NCI-H1105 (cell line): ENCODE measurements at places on chromosomes 12 and 14.

GRCh38 chr12:132588821-132589669, 21.3 kb downstream of the LRCOL1 start:
- DNase-seq: no peak

DNA sequence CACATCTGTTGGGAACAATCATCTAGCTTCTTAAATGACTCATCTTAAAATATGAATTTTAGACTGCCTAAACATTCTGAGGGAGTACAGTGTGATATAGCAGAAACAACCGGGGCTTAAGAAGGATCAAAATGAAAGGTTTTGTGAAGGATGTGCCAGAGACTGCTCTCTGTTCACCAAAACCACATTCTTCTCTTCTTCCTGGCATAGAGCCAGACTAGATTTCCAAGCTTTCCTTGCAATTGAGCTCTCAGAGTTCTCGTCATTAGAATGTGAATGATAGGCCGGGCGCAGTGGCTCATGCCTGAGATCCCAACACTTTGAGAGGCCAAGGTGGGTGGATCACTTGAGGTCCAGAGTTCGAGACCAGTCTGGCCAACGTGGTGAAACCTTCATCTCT, 94.5 kb downstream of the LRRIQ1 start:
- DNase-seq: no peak

DNA sequence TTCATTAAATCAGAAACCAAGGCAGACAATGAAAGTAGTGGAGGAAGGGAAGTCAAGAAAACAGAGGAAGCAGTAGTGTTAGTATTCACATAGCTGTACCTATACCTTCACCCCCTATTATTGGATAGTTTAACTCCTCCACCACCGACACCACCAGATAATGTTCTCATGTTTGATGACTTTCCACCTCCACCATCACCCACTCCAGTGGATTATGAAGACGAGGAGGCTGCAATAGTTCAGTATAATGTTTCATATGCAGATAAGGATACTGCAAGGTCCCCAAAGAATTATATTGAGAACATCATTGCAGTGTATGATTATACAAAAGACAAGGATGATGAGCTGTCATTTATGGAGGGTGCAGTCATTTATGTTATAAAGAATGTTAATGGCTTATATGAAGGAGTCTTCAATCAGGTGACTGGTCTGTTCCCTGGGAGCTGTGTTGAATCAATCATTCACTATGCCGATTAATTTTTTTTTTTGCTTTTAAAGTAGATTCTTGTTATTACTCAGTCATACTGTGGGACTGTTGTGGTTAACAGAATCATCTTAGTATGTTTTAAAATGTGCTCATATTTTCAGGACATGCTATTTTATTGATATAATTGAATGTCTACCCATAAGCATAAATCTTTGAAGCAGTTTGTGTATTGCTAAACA, 32.2 kb upstream of the KTN1 start:
- DNase-seq: no peak

GRCh38 chr12:124884587-124885438, 21.1 kb upstream of the SCARB1 start:
- DNase-seq: no peak

GRCh38 chr12:79151956-79152355, 287.4 kb downstream of the SYT1 start:
- DNase-seq: no peak

GRCh38 chr14:23160924-23161522, 22.4 kb downstream of the SLC7A8 start:
- no peak for DNase-seq

DNA sequence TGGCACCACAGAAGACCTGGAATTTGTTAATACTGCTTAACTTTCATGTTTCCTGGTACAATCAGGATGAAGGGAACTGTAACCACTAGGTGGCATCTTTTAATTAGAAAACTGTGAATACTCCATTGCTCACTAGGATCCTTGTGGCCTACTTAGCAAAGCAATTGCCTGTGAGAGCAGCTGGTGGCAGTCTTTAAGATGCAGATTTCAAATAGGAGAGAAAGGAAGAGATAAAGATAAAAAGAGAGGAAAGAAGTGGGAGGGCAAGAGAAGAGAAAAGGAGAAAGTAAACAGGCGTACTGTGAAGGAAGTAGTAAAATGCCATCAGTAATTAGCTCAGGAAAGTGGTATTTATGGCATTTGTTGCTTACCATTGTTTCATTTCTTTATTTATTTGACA, 114.5 kb downstream of the RAD51B start:
- peak; percentile 70 for DNase-seq

- DNase-seq: no peak
Observed at GRCh38 chr14:79057333-79057732, 887.2 kb downstream of the NRXN3 start.

GRCh38 chr14:63981569-63981968, 128.8 kb downstream of the SYNE2 start:
- DNase-seq: no peak

DNA sequence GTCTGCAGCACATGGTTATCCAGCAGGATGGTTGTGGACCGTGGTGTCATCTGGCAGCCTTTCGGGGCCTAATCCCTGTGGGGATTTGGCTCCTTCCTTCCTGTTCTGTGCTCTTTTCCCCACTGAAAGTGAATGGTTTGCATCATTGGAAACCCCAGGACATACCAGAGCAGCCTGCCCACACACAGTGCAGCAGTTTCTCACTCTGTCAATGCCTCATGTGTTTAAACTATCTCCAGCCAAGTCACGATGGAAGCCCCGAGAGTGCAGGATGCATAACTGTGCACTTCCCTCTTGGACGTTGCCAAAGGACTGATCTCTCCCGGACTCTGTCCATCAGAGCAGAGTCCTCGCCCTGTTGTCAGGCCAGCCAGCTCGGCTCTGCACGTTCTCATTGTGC, 29.0 kb upstream of the AMN start:
- no peak for DNase-seq

DNA sequence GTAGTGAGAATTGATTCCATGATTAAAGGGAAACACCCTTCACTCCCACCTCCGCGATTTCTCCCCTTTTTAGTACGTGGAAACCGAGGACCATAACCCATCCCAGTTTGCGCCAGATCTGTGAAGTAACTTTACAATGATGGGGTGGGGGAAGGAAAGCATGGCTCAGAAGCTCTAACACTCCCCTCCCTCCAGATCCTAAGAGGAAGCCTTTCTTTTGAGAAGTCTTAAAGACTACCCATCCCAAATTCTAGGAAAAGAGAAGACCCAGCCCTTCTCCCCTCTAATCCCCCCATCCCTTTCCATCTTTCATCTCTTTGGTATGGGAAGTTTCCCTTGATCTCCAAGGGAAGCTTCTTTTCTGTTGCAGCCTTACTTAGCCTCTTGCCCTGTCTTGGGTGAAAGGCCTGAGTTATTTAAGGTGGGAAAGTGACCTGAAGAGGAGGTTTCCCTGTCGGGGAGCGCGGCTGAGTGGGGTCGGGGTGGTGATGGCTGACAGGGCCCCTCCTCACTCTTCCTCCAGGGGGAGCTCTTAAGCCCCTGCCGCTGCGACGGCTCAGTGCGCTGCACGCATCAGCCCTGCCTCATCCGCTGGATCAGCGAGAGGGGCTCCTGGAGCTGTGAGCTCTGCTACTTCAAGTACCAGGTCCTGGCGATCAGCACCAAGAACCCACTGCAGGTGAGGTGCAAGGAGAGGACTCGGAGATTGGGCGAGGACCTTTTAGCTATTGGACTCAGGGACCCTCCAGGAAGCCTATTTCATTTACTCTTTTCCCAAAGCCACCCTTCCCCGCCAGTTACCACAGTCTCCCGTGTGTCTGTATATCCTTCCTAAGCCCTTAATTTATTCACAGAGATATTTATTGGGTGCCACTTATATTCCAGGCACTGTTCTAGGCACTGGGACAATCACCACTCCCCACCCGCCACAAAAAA, 1.8 kb downstream of the MARCHF9 start:
- DNase-seq: no peak

DNA sequence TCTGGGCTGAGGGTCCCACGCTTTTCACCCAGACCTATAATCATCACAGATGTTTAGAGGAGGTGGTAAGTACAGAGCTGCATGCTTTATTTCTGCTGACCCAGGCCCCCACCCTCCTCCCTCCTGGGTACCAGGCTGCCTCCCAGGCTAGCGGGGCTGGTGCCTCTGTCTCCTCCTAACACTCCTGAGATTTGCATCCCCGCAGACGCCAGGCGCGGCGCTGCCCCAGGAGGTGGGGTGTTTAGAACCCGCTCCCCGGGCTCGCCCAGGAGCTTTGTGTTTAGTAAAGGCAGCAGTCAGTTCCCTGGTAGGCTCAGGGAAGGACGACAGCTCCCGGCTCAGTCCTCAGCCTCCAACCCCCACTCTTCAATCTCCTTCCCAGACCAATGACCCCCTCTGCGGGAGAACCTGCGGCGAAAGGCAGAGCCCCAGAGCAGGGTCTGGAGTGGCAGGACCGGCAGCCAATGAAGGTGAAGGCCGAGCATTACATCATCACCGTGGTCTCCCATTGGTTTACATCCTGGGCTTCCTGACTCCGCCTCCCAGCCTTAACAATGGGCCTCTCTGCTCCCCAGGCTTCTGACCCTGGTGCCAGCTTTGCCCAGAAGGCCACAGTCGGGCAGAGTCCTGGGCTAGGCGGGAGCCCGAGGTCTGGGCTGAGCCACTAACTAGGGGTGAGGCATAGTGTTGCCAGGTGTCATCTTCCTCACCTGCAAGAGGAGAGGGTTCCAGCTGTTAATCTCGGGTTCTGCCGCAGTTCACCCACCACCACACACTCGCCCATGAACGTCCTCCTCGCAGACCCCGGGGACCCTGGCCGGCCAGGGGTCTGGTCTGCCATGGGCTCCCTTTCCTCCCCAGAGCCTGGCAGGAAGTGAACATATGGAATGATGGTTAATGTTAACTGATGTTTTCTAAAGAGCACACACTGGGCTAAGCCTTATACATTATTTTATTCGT, 57.5 kb downstream of the CALM1 start:
- DNase-seq: no peak

- no peak for DNase-seq
Observed at GRCh38 chr14:92589213-92589852, 75.8 kb downstream of the RIN3 start.

GRCh38 chr12:94140556-94140955, 7.8 kb upstream of the PLXNC1 start:
- no peak for DNase-seq

GRCh38 chr12:95548056-95548538, 3.2 kb downstream of the USP44 start:
- peak; percentile 37 for DNase-seq

DNA sequence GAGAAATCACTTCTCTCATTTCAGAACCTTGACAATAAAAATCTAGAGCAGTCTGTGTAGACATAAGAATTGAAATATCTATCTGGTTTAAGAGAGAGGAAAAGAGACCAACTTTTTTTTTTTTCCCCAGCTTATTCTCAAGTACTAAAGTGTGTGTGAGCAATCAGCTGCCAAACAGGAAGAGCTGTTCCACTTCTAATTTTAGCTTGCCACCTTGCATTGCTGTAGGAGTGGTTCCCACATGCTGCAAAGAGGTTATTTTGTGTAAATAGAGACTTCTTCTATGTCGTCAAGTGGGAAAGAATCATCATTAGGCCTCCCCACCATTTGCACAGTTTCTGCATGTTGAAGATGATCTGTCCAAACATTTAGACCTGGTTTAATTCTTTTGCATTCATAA, 142.6 kb downstream of the NPAS3 start:
- DNase-seq: no peak

GRCh38 chr14:67002994-67003753, 186.1 kb upstream of the GARIN2 start:
- no peak for DNase-seq

DNA sequence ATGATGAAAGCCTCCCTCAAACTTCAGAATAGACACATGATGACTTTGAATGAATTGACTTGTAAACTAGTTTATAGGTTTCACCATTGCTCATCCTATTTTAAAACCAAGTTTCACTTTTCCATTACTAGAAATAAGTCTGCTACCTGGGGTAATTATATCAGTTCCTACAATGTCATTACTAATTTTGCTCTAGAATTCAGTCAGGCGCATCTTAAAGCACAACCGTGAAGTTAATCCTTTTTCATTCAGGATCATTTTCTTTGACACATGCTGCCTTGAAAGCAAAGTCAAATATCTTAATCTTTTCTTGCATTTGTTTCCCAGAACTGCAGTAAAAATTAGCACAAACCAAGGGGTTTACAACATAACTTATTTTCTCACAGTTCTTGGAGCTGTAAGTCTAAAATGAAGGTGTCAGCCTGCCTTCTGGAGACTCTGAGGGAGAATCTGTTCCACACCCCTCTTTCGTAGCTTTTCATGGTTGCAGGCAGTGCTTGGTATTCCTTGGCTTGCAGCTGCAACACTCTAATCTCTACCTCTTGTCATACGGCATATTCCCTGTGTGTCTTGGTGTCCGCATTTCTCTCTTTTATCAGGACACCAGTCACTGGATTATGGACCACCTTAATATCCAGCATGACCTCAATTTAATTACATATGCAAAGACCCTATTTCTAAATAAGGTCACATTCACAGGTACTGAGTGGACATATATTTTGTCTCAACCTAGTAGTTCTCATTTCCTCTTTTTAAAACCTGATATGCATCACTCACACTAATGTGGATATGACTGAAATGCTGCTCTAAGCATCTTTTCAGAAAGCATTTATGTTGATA, 114.3 kb upstream of the PDZRN4 start:
- DNase-seq: no peak

DNA sequence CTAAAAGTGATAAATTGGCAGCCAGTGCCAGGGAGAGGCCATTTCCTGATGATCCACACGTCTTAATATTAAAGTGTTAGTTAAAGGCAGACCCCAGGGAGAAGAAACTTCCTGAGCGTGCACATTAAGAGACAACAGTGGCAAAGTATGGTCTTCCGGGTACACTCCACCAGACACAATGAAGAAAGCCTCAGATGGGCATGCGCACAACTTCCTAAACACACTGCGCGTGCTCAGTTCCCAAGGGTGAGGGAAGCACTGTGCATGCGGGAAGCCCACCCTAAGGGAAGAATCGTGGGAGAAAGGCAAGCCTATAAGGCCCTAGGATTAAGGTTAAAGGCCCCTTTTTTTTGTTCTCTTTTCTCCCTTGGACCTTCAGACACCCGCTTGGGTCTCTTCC, 140.7 kb upstream of the CDKN3 start:
- no peak for DNase-seq

- DNase-seq: no peak
Observed at GRCh38 chr14:70858641-70859040, 48.6 kb upstream of the PCNX1 start.

DNA sequence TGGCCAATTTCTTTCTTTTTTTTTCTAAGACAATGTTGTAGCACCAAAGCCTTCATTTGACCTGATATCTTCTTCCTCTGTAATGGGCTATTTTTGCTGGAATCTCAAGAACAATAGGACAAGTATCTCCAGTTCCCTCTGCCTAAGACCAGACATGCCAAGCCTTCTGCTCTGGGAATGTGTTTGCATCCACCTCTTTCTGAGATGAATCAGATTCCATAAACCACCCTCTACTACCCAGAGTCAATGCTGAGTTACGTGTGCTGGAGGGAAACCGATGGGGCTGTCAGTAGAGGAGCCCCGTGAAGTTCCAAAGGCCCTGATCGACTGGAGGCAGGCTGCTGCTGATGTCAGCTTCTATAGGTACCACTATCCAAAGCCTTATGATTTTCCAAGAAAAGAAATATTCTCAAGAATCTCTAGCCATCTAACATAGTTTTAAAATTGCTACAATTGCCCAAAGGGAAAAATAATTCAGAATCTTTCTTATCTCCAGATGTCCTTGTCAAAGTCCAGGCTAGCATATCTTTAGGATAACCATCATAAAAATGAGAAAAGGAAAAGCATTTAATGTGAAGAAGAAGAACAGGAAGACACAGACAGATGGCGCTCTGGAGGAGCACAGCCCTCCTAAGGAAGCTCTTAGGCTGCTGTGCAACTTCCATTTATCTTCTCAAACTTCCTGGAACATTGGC, 101.9 kb downstream of the SLC8A3 start:
- DNase-seq: no peak
